Aorta (tissue), 5 donors: ENCODE measurements at places on chromosomes 2 and 18. TPM values are rescaled to one million over a fixed set of nuclear protein-coding genes. Genes with fewer than 3 reads are reported as not detected.
A peak's percentile ranks its signal among the peaks of the same experiment; 100 is the strongest.

GRCh38 chr2:163794635-163795034 is 58.8 kb upstream of the FIGN start:
- DNase-seq = no peak

Gene MERTK
- 9.6 TPM for polyA plus RNA-seq

DNA sequence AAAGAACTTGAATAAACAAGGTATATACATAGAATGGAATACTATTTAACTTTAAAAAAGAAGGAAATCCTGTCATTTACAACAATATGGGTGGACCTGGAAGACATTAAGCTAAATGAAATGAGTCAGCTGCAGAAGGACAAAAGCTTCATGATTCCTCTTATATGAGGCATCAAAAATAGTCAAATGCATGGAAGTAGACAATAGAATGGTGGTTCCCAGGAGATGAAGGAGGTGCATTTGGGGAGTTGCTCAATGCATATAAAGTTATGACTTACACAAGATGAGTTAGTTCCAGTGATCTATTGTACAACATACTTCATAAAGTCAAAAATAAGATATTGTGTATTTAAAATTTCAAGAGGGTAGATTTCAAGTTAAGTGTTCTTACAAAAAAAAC is 426.1 kb upstream of the UBE2E3 start:
- DNase-seq = no peak

Gene SDC1
- 5.4 TPM for polyA plus RNA-seq

Gene CPO
- 0.69 TPM for polyA plus RNA-seq

GRCh38 chr2:212536817-212537725 is 1.5 kb downstream of the ERBB4 start:
- peak; percentile 76 for DNase-seq

Gene KANSL1L
- 8.1 TPM for polyA plus RNA-seq

DNA sequence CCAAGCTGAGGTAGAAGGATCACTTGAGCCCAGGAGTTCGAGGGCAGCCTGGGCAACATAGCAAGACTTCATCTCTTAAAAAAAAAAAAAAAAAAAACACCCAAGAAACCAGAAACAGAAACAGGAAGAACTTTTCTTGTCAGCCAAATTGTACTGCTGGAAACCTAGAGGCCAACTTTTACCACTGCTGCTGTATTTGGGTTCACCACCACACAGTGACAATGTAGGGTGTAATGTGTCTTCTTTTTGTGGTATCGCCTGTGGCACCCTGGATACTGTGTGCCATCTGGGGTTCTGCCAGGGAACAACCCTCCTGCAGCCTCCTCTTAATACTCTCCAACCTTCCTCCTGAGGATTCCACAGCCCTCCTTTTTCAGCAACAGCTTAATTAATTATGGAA is 72.6 kb downstream of the STK39 start:
- DNase-seq = no peak

- no peak for DNase-seq
Observed at GRCh38 chr2:39558906-39559305, 106.8 kb upstream of the TMEM178A start.

Gene UGT1A4
- polyA plus RNA-seq = not detected

- no peak for DNase-seq
Observed at GRCh38 chr2:24026233-24026632, 16.3 kb downstream of the MFSD2B start.

GRCh38 chr2:23327887-23328286 is 57.1 kb upstream of the KLHL29 start:
- DNase-seq = no peak

- DNase-seq = no peak
Observed at GRCh38 chr2:36414307-36414706, 58.7 kb downstream of the CRIM1 start.

DNA sequence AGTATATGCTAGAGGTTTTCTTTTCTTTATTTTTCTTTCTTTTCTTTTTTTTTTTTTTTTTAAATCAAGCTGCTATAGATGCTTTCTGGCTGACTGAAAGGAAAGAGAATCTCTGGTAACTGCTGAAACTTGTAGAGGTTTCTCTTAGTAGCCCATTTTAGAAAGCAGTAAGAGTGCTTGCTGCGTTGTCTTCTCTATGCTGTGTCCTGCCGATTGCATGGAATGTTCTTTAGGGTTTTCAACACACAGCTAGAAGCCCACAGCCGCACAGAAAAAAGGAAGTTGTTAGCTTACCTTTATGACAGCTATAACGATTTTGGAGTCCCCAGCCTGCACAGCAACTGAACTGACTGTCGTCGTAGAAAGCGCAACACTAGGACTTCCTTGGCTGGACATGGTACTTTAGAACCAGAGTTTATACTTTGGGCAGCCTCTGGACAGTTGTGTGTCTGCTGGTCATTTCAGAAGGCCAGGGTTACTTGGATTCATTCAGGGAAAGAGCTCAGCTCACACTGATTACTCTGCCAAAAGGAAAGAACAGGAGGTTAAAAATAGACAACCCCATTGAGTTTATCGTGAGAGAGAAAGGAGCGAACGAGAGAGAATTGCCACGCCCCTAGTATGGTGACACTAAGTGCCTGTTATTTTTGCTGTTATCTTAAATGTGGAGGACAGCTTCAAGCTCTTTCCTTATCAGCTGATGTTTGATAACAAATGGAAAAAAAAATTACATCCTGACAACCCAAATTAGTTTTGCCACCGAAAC is at the start of gene CCDC141:
Gene CCDC141 (minus strand): TSS at position 592 of the 766 bp plus-strand sequence. CDS start 196 bp downstream, at position 396.
- DNase-seq = no peak

- no peak for DNase-seq
Observed at GRCh38 chr2:73307720-73308119, 14.4 kb upstream of the EGR4 start.

Gene MAP2
- 15.3 TPM for polyA plus RNA-seq

DNA sequence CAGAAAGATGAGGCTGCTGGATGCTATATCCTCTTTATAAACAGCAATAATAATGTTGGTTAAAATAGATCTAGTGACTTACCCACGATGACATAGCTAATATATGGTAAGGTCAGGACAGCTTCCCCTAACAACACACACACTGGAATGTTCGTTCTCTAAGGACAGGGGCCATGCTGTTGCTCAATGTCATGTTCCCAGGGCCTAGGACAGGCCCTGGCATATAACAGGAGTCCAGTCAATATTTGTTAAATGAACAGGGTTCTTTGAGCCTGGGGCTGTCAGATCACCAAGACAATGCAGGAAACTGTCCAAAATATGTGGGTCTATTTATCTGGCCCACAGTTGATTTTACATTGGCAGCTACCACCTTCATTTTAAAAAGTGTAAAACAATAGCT is 207.1 kb upstream of the MEX3C start:
- DNase-seq = no peak

DNA sequence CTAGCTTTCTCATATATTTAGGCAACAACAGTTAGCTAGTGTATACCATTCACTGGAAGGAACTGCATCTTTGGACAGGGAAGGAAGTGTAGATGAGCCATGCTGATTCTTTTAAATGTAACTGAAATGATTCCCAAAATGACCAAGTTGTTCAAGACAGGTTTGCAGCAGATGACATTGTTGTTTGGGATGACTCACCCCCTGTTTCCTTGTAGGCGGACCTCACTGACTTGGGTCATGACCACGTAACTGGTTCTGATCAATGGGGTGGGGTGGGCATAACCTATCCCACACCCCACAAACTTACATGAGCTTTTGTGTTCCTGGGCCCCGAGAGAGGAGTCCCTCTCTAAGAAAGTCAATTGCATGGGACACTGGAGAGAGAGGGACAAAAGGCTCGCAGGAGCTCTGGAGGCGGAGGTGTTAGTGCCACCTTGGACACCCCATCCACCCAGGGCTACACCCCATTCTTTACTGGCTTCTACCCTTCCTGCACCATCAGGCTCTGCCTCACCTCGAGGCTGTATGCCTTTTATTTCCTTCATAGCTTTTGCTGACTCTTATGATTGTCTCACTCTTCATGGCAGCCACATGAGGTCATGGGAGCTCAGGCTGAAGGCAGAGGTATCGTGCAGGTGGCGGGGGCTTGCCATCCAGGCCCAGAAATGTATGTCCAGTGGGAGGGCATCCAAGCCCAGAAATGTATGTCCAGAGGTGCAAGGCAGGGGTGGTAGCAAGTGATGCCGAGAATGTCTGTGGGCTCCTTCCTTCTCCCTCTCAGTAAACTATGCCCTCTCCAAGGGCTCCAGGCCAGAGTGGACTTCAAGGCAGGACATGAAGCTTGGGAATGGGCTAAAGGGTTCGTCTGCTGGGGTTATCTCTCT is 108.0 kb downstream of the TWIST2 start:
- peak; percentile 25 for DNase-seq

- no peak for DNase-seq
Observed at GRCh38 chr2:64145714-64146113, 1.5 kb upstream of the PELI1 start.

Gene CRYBA2
- not detected for polyA plus RNA-seq

Gene TUBA3E
- not detected for polyA plus RNA-seq

DNA sequence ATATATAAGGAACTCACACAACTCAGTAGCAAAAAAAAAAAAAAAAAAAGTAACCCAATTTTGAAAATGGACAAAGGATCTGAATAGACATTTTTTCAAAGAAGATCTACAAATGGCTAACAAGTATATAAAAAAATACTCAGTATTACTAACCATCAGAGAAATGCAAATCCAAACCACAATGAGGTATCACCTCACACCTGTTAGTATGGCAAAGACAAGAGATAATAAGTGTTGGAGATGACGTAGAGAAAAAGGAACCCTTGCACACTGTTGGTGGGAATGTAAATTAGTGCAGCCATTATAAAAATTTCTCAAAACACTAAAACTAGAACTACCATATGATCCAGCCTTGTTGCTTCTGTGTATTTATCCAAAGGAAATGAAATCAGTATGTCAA is 5.8 kb upstream of the CNDP1 start:
- no peak for DNase-seq

DNA sequence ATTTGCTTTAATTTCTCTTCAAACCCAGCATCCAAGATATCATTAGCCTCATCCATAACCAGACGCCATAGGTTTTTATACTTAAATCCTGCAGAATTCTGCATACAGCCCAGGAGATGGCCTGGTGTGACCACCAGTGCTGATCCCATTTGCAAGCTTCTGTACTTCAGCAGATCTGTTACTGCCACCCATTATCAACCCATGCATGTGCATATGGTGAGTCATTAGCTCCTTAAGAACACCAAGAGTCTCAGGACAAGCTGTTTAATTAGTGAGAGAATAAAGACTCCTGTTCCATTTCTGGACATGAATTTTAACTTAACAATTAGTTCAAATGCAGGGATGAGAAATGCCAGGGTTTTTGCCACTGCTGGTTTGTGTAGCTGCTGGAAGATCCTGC is 110.7 kb upstream of the TANK start:
- DNase-seq = no peak

DNA sequence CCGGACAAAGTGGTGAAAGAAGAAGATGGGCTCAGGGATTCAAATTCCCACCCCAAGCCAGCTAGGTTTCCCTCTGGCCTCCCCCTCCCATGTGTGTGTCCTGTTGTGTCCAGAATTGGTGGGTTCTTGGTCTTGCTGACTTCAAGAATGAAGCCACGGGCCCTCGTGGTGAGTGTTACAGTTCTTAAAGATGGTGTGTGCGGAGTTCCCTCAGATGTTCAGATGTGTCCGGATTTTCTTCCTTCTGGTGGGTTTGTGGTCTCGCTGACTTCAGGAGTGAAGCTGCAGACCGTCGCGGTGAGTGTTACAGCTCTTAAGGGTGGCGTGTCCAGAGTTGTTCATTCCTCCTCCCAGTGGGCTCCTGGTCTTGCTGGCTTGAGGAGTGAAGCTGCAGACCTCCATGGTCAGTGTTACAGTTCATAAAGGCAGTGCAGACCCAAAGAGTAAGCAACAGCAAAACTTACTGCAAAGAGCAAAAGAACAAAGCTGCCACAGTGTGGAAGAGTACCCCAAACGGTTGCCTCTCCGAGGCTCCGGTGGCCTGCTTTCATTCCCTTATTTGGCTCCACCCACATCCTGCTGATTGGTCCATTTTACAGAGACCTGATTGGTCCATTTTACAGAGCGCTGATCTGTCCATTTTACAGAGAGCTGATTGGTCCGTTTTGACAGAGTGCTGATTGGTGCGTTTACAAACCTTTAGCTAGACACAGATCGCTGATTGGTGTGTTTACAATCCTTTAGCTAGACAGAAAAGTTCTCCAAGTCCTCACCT is 37.7 kb upstream of the KLF11 start:
- peak; percentile 19 for DNase-seq

DNA sequence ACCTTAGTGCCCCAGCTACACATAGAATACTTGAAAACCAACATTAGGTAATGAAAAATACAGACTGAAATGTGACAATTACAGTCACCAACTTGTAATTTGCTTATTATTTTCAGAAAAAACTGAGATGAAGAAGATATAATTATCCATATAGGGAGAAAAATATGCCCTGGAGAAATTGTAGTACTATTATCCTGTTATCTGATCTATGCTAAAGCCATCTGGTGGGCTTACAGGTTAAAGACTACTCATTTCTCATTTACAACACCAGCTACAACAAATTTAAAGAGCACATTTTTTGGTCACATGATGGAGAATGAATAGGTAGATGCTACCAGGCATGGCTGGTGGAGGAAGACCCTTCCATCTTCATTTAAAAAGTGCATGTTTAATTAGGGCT is 79.6 kb upstream of the NYAP2 start:
- no peak for DNase-seq

- no peak for DNase-seq
Observed at GRCh38 chr2:174495365-174496012, 8.7 kb upstream of the GPR155 start.

Gene HOXD12
- not detected for polyA plus RNA-seq

GRCh38 chr18:30280861-30281470 is 761.6 kb downstream of the DSC3 start:
- no peak for DNase-seq
